ENCODE measurements at places on chromosomes 2 and 18.
A peak's percentile ranks its signal among the peaks of the same experiment; 100 is the strongest.

DNA sequence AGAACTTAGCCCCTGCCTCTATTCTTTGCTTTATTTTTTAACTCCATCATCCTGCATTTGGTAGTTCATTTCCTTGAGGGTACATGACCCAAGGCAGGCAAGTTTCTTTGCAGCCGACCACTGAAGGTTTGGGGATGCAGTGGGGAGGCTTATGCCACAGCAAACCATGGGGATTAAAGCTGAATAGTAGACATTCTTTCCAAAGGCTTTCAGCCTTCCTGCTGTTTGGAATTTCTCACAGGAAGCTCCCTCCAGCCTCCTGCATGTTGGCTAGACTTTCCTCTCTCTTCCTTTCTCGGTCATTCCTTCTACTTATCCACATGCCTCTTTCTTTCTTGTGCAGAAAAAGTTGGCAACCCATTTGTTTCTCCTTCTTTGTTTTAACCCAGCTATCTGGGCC, 77.3 kb downstream of the SOCS6 start:
- DNase-seq: no peak

- no peak for DNase-seq
Observed at GRCh38 chr2:217956586-217957457, 46.0 kb downstream of the TNS1 start.

- DNase-seq: no peak
Observed at GRCh38 chr2:19312949-19313348, 45.5 kb downstream of the OSR1 start.

DNA sequence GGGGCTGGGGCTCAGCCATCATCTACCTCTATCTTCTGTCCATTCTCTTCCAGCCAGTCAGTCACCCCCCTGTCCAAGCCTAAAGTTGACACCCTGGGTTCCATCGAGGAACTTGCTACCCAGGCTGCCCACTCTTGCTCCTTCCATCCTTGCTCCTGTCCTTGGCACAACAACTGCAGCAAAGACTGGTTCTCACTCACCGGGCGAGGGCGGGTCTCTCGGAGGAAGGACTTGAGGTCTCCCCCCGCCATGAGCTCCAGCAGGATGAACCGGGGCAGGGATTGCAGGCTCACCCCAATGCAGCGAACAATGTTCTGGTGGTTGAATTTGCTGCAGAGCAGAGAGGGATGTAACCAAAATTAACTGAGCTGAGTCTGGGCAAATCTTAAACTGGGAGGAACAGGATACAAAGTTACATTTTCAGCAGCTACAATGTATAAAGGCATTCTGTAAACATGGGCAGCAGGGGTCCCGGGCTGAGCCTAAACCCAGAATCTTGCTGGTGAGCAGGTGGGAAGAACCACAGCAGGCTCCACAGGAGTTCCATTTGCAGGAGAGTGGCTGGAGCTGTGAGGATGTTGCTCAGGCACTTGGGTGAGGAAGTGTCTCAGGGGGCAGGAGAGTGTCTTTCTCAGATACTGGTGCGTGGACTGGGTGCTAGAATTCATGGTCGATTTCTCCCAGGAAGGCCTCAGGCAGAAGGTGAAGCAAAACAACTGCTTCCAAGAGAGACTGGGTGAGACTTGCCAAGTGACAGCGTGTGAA, 105.5 kb downstream of the CLIP4 start:
- no peak for DNase-seq

GRCh38 chr2:105454801-105455485, 56.1 kb upstream of the FHL2 start:
- no peak for DNase-seq

- DNase-seq: no peak
Observed at GRCh38 chr2:10912076-10912731, 470 bp downstream of the KCNF1 start.

- no peak for DNase-seq
Observed at GRCh38 chr2:48249025-48249424, 280.9 kb upstream of the STON1 start.

- peak; percentile 56 for DNase-seq
Observed at GRCh38 chr18:76491473-76491775, 3.6 kb downstream of the ZNF516 start.

DNA sequence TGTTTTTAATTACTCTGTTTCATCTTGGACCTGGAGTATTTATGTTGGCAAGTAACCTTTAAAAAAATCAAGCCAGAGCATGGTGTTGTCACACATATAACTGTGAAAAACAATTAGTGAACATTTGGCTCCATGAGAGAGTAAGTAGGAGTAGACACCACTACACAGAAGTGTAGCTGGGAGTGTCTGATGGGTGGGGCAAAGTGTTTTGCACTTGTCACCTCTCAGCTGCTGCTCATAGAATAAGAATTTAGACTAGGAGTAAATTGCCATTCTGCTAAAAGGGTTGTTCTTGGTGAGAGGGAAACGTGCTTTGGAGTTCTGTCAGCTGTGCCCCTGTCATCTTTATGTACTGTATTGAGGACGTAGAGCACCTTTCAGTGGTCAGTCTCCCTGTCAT, 114.5 kb downstream of the TTC27 start:
- no peak for DNase-seq

DNA sequence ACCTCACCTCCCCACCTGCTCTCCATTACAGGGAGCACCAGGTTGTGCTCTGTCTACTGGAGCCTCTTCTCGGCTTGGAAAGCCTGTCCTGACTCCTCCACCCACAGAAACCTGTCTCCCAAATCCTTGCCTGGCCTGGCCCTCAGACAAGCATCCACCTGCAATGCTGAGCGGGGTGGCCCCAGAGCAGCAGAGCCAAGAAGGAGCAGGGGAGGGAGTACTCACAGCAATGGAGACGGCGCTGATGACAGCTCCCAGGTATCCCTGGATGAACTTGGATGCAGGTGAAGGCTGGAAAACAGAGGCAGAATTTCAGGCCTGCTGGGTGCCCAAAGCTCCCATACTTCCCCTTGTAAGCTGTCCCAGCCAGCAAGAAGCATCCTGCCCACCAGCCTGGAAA, 72.8 kb downstream of the SFXN5 start:
- no peak for DNase-seq

DNA sequence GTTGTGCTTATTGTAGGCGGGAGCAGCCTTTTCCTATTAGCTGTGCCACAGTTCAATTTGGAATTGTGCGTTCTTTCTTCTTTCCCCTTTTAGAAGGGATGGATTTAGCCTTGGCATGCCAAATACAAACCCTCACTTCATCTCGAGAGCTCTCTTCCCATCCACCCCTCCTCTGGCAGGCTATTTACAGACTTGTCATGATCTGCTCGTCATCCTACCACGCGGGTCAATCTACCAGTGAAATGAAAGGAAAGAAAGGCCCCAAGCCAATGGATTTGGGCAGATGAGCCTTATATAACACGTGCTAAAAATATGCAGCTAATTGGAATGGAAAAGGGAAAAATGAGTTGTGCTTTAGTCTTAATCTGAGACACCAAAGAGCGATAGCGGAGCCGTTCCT, 277.5 kb downstream of the PRKCE start:
- no peak for DNase-seq

- no peak for DNase-seq
Observed at GRCh38 chr2:196528486-196529223, 110.9 kb upstream of the CCDC150 start.

DNA sequence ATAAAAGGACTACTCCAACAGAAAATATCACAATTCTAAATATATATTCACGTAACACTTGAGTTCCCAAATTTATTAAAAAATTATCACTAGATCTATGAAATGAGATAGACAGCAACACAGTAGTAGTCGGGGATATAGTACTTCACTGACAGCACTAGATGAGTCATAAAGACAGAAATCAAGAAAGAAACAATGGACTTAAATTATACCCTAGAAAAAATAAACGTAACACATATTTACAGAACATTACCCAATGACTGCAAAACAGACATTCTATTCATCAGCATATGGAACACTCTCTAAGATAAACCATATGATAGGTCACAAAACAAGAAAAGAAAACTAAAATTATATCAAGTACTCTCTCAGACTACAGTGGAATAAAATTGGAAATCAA, 429.4 kb downstream of the MBD2 start:
- no peak for DNase-seq

DNA sequence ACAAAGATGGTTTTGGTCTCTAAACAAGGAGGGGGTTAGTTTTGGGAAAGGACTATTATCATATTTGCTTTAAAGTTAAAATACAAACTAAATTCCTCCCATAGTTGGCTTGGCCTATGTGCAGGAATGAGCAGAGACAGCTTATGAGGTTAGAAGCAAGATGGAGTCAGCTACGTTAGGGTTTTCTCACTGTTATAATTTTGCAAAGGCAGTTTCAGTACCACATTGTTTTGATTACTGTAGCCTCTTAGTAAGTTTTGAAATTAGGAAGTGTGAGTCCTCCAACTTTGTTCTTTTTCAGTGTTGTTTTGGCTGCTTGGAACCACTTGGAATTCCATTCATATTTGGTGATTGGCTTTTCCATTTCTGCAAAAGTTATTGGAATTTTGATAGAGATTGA, 23.4 kb downstream of the LCLAT1 start:
- no peak for DNase-seq

GRCh38 chr2:197927994-197928393, 123.6 kb downstream of the PLCL1 start:
- no peak for DNase-seq

DNA sequence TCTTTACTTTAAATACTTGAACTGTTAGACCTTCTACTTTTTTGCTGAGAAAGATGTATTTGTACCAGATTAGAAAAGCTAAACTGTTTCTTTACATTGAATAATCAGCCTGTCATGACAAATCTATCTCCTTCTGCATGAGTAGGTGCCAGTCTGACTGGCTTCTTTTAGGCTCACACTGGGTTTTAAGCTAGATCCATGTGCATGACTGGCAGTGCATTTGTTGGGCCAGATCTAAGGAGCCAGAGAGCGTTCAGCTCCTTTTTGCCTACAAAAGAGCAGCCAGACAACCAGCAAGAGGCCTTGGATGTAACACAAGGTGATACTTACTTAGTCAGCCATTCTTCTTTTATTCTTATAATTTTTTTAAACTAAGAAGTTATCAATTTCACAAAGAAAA, 82.0 kb upstream of the OTX1 start:
- no peak for DNase-seq

DNA sequence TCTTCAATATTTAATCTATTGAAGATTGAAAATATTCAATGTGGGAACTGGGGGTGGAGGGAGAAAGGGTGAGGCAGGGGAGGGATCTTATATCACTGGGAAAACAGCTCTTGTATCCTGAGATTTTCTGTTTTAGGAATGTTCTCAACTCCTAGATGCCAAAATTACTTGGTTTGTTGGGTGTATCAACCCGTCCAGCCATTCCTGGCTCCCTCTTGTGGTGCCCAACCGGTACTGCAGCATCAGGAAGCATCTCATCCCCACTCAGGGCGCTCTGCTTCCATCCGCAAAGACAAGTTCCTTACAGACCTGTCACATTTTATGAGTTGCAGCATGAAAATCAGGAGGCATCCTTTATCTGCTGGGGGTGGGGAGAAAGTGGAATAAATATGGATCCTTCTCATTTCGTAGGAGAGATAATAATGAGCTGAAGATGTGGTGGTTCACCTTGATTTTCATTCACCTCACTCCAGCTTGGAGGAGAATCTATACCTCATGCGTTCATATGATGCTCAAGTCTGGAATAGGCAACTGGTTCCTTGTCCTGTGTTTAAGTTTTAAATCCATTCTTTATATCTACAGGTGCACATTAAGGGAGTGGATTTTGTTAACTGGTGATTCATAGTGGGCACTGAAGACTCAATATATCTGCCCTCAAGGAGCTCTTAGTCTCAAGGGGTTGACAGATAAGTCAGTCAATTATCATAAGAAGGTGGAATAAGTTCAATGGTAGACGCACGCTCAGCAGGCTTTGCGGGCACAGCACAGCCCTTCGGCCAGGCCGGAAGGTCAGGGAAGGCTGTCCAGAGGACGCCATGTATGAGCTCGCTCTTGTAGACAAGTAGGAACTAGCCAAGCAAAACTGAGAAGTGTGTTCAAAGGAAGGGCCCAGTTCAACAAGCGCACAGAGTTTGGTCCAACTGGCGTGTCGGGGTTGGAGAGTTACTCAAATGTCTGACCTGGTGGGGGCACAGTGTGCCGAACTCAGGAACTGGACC, 127.3 kb downstream of the RNF144A start:
- DNase-seq: peak; percentile 49

DNA sequence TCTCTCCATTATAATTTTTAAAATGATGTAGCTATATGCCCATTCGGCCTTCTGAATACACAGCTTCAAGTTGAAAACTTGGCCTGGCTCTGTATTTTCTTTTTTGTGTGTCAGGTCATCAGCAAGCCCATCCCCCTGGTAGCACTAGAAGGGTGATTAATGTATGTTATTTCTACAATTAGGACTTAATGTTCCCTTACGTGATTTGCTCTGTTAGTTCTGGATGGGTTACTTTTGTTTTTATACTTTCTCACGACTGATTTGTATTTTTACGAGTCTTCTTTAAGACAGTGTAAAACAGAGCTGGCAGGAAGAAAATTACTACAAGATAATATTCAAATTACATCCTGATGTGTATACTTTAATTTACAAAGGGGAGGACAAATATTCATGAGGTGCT, 88.4 kb upstream of the RGPD4 start:
- no peak for DNase-seq

- DNase-seq: no peak
Observed at GRCh38 chr2:108139521-108139920, 100.2 kb upstream of the SULT1C3 start.

DNA sequence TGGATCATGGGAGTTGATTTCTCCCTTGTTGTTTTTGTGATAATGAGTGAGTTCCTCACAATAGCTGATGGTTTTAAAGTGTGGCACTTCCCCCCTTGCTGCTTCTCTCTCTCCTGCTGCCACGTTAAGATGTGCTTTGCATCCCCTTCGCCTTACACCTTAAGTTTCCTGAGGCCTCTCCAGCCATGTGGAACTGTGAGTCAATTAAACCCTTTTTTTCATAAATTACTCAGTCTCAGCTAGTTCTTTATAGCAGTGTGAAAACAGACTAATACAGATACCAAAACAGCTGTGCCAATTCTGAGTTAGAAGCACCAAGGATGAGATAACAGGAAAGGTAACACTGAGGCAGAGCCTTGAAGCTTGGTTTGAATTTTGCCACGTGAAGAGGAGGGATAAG, 44.7 kb downstream of the ITSN2 start:
- DNase-seq: no peak

- DNase-seq: no peak
Observed at GRCh38 chr2:54936766-54937165, 113.5 kb downstream of the RTN4 start.

GRCh38 chr2:219251656-219252055, 1.4 kb upstream of the TUBA4B start:
- no peak for DNase-seq

- no peak for DNase-seq
Observed at GRCh38 chr18:30999887-31000628, 42.5 kb downstream of the DSC3 start.

GRCh38 chr2:45748239-45748638, 96.8 kb downstream of the PRKCE start:
- DNase-seq: no peak

GRCh38 chr18:13191031-13191430, 27.5 kb upstream of the LDLRAD4 start:
- no peak for DNase-seq

- no peak for DNase-seq
Observed at GRCh38 chr2:112339986-112340385, 64.6 kb downstream of the ZC3H6 start.

GRCh38 chr18:45321520-45321919, 293.8 kb upstream of the SLC14A2 start:
- no peak for DNase-seq
